ENCODE measurements at places on chromosomes 7 and 10.

DNA sequence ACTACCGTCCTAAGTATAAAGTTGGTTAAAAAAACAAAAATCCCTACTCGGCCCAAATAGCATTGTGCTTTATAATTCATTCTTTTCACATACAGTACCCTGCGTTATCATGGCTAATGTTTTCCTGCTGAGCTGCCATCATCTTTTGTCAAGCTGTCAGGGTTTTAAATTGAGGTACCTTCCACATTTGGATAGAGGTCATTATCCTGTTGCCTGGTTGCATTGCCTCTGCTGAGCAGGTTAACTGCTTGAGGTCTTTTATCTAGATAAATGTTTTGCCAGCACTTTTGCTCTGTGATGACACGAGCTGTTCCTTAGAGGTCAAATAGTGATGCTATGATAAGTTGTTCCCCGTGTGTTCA, 94.4 kb upstream of the FZD1 start:
- no peak for DNase-seq

DNA sequence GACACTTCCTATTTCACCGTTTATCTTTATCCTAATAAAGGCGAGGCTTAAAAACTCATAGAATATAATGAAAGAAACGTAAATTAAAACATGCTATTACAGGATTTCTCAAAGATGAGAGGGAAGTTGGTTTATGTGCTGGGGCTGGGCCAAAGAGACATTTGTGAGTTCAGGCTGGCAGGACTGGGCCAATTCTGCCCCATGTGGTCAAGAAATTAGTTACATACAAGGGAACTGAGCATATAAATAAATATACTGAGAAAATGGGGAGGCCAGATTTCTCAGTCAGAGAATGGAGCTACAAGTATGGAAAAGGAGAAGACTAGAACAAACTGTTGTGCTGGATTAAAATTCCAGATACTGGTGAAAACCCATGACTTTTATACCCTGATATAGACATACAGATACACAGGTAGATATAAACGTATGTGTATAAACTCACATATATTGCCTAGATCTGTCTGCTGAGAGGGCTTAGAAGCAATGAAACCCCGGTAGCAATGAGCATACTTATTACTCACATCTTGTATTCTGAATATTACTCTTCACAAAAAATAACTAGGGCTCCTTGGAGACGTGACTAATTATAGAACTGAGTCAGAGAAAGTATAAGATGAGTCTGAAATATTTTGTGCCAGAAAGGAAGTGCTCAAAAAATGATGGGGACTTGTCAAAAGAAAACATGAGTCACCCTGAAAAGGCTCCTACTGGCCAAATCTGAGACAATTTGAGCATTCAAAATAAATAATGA, 155.7 kb upstream of the FGFR2 start:
- DNase-seq, result no peak

- no peak for DNase-seq
These were observed 63.0 kb downstream of the TAX1BP1 start for GRCh38 chr7:27802999-27803398.

- no peak for DNase-seq
These were observed 227.2 kb downstream of the PAXIP1 start for GRCh38 chr7:154775681-154776080.

DNA sequence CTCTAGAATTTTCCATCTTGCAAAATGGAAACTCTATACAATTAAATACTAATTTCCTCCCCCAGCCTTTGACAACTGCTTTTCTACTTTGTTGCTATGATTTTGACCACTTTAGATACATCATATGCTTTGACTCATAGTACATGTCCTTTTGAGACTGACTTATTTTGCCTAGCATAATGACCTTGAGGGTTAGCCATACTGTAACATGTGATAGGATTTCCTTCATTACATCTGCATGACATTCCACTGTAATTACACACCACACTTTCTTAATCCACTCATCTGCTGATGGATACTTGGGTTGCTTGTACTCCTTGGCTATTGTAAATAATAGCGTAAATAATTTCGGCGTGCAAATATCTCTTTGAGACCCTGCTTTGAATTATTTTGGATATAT, 127.7 kb downstream of the JAZF1 start:
- DNase-seq, result no peak

- no peak for DNase-seq
These were observed 3.4 kb downstream of the DNMBP start for GRCh38 chr10:100006243-100006886.

DNA sequence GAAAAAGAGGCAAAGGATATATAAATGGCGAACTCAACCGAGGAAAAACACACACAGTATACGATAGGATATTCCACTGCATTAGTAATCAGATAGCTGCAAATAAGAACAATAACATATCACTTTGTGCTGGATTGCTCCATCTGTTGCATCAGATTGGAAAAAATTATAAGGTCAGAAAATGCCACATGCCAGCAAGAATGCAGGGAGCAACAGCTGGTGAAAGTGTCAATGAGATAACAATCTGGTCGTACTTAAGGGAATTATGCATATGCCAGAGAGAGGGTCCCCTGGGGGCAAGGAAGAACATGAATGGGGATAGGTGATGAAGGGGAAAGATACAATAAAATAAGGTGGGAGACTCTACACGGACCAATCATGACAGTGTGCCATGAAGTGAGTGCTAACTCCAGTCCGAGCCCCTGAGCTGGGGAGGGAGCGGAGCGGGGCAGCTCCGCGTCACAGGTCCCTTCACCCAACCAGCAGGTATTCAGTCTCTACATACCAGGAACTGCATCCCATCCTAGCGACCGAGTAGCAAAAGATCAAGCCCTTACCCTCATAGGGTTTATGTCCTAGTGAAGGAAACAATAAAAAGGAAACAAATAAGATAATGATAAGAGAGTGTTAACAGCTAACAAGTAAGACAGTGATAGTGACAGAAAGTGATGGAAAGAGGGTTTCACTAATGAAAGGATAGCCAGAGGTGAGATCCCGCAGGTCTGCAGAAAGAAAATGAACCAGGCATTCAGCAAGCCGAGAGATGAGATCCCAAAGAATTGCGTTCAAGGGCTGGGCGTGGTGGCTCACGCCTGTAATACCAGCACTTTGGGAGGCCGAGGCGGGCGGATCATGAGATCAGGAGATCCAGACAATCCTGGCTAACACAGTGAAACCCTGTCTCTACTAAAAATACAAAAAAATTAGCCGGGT, 9.4 kb downstream of the MPP7 start:
- no peak for DNase-seq

- no peak for DNase-seq
These were observed 480.0 kb downstream of the GALNT17 start for GRCh38 chr7:71611986-71612385.

DNA sequence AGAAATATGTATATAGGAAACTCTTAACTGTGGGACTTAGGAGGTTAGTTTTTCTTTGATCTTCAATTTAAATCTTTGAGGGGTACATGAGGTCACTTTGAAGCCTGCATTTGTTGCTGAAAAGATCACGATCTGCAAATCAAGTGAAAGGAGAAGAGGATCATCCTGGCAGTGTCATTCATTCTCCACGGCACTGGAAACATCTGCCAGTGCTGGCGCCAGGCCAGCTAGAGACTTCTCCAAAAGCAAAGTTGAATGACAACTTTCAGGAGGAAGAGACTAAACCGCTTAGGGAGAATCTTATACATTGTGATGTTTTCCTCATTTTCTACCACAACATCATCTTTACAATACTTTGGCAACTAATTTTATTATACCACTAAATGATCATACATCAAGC, 42.5 kb downstream of the MRC1 start:
- no peak for DNase-seq

- DNase-seq, result no peak
These were observed 4.3 kb downstream of the VPS37D start for GRCh38 chr7:73671857-73672445.

- no peak for DNase-seq
These were observed 193.1 kb upstream of the SEMA3C start for GRCh38 chr7:81111781-81112540.

GRCh38 chr10:72954596-72955554, at the start of gene PLA2G12B:
TSS of gene PLA2G12B (minus strand) at chr10:72954806. CDS start at chr10:72954685, 121 bp downstream.
- no peak for DNase-seq

- DNase-seq, result no peak
These were observed 59.6 kb upstream of the PPP2R2D start for GRCh38 chr10:131841131-131841660.

DNA sequence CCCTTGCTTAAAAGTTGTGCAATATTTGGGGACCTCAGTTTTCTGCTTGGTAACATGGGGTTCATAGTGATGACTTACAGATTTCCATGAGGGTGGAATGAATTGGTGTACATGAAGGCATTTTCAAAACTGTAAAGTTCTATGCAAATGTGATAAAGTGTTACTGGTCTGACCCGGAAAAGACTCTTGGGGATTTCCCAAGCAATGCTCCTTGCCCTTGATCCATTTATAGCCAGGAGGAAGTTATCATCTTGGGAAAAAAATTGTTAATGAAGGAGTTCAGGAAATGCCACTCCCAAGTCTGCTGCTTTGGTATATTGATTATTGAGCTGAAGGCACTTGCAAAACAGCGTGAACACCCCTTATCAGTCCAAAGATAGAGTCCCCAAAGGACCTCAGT, 96.3 kb upstream of the ZPBP start:
- no peak for DNase-seq

- no peak for DNase-seq
These were observed 340.1 kb downstream of the PHF14 start for GRCh38 chr7:11313801-11314200.

DNA sequence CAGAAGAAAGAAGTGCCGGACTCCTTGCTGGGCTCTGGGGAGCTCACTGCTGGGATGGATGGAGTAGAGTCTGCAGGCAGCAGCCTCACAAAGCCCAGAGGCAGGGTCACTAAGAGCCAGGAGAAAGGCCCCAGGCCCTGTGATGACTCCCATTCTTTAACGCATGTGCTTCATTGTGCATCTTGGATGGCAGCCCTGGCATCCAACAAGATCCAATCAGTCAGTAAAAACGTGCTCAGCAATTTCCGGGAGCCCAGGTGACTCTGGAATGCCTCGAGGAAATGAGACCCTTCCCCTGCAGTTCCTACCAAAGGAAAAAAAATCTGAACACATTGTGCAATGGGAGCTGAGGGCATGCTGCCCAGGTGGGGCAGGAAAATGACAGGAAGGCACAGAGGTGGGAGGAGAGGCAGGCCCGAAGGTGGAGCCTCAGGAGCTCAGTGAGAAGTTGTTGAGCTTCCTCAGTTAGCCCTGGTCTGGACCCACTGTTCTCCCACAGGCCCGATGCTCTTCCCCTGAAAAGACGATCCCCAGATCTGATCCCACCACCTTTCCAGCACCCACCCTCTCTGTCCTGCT, 60.7 kb upstream of the TMEM72 start:
- no peak for DNase-seq

- no peak for DNase-seq
These were observed 47.7 kb downstream of the LYZL2 start for GRCh38 chr10:30581779-30582380.

DNA sequence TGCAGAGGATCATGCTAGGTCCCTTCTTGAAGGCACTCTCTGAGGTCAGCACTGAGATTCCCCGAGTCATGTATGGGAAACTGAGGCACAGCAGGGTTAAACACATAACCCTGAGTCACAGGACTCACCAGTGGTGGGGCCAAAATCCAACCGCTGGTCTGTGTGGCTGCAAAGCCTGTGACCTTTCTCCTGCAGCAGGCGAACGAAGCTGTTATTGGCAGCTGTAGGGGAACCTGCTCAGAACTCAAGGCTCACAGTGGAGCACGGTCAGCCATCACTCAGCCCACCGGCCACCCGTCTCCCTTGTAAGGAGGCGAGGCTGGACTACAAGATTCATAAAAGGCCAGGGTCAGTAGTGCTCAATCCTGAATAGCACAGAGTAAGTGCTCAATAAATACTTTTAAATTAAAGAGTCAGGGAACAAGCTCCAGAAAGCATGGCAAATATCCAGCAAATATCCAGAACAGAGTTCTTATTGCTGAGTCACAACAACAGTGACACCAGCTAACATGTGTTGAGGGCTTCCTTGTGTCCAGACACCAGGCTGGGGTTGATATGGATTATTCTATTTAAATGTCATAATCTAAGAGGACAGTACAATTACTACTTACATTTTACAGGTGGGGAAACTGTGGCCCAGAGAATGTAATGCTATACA, 34.9 kb downstream of the CHST15 start:
- DNase-seq, result no peak

DNA sequence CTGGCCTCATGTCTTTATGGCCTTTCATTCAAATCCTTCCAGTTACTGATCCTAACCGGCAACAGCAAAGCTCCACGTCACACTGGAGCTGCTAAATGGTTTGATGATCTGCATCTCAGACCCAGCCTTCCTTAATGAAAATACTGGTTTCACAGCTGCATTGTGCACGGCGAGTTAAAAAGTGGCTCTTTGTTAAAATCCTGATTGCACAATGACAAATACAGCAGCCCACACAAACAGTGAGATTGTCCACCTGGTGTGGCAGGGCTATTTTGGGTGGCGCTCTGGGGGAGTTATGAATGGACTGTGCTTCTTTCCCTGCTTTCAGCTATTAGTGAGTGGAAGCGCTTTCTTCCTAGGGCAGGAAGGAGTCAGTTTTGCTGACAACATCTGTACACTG, 63.4 kb upstream of the C1QL3 start:
- DNase-seq, result no peak

DNA sequence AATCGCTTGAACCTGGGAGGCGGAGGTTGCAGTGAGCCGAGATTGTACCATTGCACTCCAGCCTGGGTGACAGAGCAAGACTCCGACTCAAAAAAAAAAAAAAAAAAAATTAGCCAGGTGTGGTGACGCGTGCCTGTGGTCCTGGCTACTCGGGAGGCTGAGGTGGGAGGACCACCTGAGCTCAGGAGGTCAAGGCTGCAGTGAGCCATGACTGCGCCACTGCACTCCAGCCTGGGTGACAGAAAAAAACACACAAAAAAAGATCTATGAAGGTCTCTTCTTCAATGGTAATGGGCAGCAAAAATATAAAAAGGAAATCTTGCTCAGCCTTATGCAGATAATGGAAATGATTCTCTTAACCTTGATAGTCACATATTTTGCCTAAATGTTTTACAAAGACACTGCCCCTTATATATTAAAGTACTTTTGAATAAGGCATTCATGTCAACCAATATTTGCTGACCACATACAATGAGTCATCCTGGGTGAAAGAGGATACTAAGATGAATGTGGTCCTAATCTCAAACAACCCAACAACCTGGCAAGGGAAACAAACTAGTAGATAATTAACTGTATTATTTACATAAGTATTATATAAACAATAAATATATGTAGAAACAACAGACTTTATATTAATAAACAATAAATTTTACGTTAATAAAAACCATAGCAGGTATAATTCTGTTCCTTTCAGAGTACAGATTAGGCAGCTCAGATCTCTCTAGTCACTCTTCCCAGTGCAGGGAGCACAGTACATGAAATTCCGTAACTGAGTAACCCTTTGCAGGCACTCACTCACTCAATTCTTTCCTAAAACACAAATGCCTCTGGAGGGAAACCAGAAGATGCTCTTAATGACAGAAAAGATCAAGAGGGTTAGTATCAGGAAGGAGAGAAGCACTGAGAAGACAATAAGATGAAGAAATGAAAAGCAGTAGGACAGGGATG, 8.1 kb downstream of the TOMM7 start:
- no peak for DNase-seq

DNA sequence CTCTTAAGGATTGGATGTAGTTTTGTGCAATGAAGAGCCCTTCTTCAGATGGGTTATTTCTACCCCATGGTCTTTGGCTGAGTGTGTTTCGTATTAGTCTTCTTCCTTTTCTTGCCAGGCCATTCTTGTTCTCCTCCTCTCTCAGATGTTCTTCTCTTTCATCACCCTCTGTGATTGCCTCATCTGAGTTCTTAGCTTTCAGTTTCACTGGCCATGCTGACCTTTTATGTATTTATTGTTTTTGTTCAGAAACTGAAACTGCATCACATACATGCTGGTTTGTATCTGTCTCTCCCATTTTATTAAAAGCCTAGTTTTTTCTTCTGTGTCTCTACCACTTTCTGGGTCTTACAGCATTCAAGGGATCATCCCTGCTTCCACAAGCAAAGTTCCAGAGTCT, 21.7 kb upstream of the PCGF5 start:
- DNase-seq, result no peak
